ENCODE measurements at places on chromosomes 12 and 14.

DNA sequence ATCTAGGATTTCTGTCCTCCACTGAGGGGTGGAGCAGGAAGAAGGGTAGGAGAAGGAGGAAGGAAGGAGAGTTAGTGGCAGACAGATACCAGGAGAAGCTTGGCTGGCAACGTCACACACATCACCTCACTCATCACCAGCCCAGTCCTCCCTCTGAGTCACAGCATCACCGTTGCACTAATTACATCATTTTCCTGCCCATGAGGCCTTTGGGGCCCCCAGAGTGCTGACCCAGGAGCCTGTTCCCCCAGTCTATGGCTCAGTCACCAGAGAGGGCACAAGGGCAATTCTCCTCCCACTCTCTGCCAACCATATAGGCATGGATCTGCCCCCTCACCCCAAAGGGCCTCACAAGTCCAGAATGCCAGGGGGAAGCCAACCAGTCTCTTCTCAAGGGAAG lies 4.6 kb downstream of the RND1 start:
- no peak for DNase-seq

- no peak for DNase-seq
These were observed 478 bp downstream of the RITA1 start for GRCh38 chr12:113186033-113186365.

- DNase-seq: no peak
These were observed 1541.9 kb downstream of the AACS start for GRCh38 chr12:126607157-126607556.

GRCh38 chr14:80602946-80603345 lies 338.6 kb downstream of the CEP128 start:
- DNase-seq: no peak
